GM12891 (cell line): ENCODE measurements at places on chromosomes 4 and X.

DNA sequence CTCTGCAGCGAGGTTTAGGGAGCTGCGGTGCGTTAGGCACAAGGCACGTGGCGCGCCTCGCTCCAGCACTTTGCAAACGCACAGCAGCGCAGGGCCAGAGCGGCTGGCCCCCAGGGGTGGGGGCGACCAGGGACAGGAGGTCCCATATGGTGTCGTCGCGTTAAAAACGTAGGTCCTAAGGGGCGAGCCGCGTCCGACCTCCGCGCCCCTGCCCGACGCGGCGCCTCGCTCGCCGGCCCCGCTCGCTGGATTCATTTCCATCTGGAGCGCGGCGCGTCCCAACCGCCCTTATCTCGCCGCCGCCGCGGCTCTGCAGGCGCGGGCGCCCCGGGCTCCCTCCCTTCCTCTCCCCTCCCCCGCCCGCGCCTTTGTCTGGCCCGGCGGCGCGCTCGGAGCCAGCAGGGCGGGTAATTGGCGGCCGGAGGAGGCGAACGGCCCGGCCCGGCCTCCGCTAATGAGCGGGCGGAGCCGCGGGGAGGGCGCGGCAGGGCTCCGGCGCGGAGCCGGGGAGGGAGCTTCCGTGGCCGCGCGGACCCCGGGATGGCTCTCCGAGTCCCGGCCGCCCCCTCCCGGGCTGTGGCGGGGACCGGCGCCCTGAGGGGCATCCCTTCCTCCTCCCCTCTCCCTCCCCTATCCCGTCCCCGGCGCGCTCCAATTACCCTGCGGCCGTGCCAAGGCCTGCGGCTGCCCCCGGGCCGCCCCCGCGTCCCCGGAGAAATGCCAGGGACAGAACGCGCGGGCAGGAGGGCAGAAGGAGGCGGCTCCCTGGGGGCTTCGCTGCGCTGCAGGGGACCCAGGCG lies 409.0 kb downstream of the BCOR start:
- no peak for DNase-seq

- no peak for DNase-seq
Observed at GRCh38 chr4:27759611-27760575, 899.3 kb downstream of the STIM2 start.

GRCh38 chr4:7541414-7541810 lies 106.7 kb upstream of the PSAPL1 start:
- DNase-seq: no peak

DNA sequence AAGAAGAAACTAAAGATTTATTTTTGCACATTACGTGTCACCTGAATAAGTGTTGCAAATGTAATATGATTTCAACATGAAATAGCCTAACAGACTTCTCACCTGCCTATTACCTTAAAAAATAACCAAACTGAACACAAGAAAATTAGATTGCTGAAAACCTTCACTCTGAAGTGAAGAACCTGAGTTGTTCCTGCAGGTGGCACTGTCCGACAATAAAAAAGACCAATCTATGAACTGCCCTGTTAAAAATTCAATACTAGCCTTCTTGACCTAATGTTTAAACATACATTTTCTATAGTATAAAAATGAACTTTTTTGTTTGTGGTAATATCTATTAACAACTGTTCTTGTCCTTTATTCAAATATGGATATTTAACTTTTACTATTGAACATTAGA lies 69.2 kb upstream of the PNPLA4 start:
- DNase-seq: no peak

DNA sequence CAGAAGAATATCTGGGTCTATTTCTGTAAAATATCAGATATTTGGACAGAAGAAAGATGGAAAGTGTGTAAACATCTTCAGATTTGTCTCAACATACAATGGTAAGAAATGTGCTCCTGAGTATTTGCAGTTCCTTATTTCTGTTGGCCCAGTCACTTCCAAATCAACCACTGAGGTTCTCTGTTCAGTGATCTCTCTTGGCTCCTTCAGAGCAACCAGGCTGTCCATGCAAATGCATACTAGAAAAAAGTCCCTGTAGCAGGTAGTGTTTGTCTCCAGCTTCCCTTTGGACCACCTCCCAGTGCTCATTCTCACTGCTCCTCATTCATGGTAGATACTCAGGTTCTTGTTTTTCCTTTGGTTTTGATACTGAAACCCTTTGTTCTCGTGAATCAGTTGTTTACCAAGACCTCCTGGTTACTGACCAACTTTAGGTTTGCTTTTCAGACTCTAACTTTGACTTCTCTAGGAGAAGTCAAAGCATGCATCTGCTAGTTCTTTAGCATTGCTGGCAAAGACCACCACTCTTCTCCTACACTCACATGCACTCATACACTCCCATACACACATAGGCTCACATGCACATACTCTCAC lies 28.8 kb downstream of the ASIC5 start:
- no peak for DNase-seq

GRCh38 chrX:45794995-45795337 lies 594.3 kb upstream of the DIPK2B start:
- no peak for DNase-seq

- DNase-seq: no peak
Observed at GRCh38 chr4:104420766-104421165, 73.9 kb downstream of the CXXC4 start.

DNA sequence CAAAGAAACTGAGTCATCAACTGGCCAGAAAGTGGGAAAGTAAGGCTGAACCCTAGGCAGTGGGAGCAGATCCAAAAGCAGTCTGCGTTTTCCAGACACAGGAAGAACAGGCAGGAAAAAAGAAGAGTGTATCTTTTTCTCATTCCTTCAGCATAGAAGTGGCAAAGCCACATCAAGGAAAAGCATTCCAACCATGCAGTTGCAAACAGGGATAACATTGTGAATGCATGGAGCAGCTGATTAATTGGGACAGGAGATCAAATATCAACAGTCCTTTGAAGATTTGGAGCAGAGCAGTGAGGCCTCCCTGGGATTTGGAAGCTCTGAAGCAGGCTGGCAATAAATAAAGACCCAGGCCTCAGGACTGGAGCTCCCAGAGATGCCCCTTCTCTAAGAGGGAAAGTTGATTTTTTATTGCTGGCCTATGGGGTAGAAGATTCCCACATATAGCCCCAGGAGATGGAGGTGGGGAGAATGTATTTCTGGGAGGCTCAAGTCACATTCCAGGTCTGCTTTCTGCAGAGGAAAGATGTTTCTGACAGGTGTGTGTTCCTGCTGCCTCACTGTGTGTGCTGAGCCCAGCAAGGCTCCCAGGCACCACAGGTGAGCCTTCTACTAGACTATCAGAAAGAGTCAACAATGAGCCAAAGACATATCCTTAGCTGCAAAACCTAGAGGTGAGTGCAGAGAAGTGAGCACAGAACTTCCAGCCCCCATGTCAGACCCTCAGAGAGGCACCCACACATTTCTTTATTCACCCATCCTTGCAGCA lies 222.5 kb downstream of the RAB28 start:
- DNase-seq: no peak

DNA sequence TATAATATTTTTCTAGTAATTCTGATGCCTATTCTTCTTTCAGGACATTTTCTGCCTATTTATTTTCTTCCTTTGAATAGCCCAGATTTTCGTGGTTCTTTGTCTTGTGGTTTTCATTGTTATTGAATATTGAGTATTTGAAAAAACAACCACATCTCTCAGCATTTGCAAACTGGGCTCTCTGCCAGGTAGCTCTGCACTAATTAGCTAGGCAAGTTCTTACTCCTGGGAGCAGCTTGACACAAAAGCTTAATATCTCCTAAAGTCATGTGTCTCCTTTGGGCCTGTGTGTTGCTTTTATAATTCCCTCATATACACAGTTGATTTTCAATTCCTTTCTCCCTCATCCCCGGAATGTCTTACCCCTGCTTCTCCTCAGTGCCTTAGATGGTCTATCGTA lies 413.5 kb upstream of the GRIA3 start:
- no peak for DNase-seq

DNA sequence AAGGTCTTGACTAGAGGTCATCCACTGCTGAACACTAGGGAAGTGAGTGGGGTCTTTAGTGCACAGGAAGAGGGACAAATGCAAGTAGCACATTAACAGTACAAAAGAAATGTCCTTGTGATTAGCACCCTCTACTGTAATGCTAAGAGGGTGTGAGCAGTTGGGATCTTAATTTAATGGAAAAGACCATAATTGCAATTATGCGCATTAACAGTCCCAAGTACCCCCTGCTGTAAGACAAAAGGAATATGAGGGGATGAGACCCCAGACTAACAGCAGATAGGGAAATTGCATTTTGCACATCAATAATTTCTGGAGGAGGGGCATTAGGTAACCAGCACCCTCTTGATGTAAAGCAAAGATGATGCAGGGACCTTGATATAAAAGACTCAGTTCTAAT lies 285.0 kb downstream of the CHIC1 start:
- no peak for DNase-seq

DNA sequence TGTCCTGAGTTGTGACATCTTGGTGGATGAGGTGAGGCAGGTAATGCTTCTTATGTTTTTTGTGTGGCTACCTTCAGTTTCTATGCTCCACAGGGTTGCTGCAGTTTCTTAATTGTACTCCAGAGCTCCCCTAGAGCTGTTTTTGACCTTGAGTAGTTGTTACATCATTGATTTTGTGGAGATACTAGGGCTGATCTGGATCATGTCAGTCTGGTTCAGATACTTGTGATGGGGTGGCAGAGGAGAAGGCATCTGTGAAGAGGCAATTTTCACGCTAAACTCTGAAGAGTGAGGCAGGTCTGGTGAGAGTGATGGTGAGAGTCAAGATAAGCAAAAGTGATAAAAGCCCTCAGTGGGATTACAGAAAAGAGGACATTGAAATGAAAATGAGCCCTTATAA lies 1180.2 kb downstream of the RAPGEF2 start:
- no peak for DNase-seq

- no peak for DNase-seq
Observed at GRCh38 chr4:8336412-8337075, 67.0 kb downstream of the HTRA3 start.
